ENCODE measurements at places on chromosomes 12 and 14. TPM values are rescaled to one million over a fixed set of nuclear protein-coding genes. Genes with fewer than 3 reads are reported as not detected.
A peak's percentile ranks its signal among the peaks of the same experiment; 100 is the strongest.

The SLC35F4 gene
- not detected for total RNA-seq

GRCh38 chr12:77560714-77561113, 270.0 kb upstream of the NAV3 start:
- no peak overlapping the region for H3K27ac ChIP-seq
- no peaks in the 10 kb centered on the region for H3K4me1 ChIP-seq
- no peaks in the 10 kb centered on the region for H3K36me3 ChIP-seq
- H3K27me3 ChIP-seq, result no peaks in the 10 kb centered on the region
- no peak overlapping the region for H3K4me3 ChIP-seq

The SLC38A4 gene
- not detected for total RNA-seq

DNA sequence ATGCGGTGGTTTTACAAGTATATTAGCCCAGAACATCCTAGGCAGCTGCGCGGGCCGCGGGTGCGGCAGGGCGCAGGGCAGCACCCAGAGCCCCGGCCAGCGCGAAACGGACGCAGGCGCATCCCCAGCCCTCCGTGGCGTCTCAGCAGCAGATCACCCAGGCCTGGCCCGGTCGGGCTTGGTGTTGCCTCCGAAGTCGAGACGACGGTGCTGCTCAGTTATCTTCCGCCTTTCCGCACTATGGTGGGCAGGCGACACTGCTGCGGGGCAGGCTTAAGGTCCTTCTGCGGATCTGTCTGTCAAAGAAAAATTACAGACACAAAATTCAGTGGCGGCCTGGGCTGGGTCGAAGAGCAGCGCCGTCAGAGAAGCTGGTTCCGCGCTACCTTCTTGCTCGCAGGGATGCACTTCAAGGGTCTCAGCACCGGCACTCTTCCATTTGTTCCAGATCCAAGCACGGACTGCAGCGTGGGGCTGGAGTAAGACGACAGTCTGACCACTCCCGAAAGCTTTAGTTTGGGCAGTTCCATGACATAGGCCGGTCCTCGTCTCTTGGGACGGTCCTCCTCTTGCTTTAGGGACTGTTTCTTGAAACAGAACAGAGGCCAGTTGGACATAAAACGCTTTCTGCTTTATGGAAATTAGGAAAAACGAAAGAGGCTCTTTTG, 75.8 kb downstream of the MOK start:
- H3K27ac ChIP-seq, result no peak overlapping the region
- H3K36me3 ChIP-seq, result no peaks in the 10 kb centered on the region
- no peaks in the 10 kb centered on the region for H3K4me1 ChIP-seq
- no peak overlapping the region for H3K4me3 ChIP-seq
- no peak for DNase-seq
- H3K27me3 ChIP-seq, result no peaks in the 10 kb centered on the region

- no peak overlapping the region for H3K4me3 ChIP-seq
- H3K36me3 ChIP-seq, result no peaks in the 10 kb centered on the region
- no peaks in the 10 kb centered on the region for H3K27me3 ChIP-seq
- no peak for DNase-seq
- H3K27ac ChIP-seq, result no peak overlapping the region
- no peaks in the 10 kb centered on the region for H3K4me1 ChIP-seq
Measured at GRCh38 chr12:93793007-93793406, 115.8 kb downstream of the CRADD start.

The TAS2R9 gene
- total RNA-seq, result not detected

DNA sequence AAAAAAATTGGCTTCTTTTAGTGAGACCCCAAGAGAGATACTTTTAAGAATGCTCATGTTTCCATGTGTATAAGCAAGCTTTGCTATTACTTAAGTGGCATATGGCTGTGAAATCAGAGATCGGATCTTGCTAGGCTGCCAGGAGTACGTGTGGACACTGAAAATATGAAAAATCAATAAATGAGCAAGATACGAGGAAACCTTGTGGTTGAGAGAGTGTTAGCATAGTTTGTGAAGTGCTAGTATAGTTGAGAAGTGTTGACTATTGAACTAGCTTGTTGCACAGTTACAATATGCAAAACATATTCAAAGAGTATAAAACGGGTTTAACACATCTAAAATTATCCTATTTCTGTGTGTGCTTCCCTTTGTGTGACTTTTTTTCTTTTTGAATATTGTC, 230.9 kb upstream of the NOVA1 start:
- H3K4me3 ChIP-seq, result no peak overlapping the region
- DNase-seq, result no peak

The IL31 gene
- total RNA-seq, result not detected

- no peaks in the 10 kb centered on the region for H3K36me3 ChIP-seq
- peak overlapping the region; percentile 43 for H3K27ac ChIP-seq
- H3K27me3 ChIP-seq, result no peaks in the 10 kb centered on the region
Measured at GRCh38 chr12:131818821-131819585, 9.2 kb upstream of the MMP17 start.

DNA sequence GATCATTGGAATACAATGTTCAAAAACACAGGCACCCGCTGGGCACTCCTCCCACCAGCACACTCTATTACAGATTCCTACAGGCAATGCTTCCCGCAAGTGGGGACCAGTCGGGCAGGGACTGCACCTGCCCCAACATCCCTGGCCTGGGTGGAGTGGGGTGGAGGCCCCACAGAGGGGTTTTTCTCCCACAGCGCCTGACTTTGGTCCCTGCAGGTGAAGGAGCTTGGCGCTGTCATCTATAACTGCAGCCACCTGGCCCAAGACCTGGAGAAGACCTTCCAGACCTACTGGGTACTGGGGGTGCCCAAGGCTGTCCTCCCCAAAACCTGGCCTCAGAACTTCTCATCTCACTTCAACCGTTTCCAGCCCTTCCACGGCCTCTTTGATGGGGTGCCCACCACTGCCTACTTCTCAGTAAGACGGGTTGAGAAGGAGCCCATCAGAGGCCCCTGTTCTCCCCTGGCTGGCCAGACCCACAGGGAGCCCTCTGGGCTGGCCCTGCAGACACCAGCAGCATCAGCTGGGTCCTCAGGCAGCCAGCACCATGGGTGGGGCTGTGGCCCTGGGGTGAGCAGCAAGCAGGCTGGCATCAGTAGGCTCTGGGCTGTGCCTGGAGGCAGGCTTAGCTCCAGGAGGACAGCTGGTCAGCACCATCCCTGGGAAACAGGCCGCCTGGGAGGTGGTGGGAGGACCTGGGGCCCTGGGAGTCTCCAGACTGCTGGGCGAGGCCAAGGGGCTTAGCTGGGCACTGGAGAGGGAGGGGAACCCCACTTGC, 6.0 kb downstream of the PLD4 start:
- H3K4me1 ChIP-seq, result peaks cover 43% of the 10 kb centered on the region
- no peak overlapping the region for H3K4me3 ChIP-seq
- H3K36me3 ChIP-seq, result peaks cover 35% of the 10 kb centered on the region
- H3K27me3 ChIP-seq, result peaks cover 7% of the 10 kb centered on the region
- peak; percentile 14 for DNase-seq

DNA sequence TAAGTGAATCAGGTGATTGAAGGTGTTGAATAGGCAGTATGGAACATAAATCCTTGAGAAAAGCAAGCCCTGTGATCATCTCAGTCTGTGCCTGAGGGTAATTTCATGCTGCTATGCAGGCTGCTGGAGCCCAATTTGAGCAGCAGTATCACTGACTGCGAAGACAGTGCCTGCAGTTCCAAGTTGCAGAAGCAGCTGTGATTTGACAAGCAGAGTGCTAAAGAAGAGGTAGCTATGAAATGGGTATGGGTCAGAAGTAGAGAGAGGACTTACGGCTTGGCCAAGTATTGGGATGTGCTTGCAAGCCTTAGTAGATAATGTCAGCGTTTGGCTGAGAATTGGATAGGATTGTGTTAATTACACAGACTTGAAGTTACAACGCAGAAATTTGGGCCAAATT, 22.5 kb downstream of the PIK3C2G start:
- H3K27me3 ChIP-seq, result no peaks in the 10 kb centered on the region
- H3K36me3 ChIP-seq, result no peaks in the 10 kb centered on the region

The RAD9B gene
- total RNA-seq, result 1.7 TPM

DNA sequence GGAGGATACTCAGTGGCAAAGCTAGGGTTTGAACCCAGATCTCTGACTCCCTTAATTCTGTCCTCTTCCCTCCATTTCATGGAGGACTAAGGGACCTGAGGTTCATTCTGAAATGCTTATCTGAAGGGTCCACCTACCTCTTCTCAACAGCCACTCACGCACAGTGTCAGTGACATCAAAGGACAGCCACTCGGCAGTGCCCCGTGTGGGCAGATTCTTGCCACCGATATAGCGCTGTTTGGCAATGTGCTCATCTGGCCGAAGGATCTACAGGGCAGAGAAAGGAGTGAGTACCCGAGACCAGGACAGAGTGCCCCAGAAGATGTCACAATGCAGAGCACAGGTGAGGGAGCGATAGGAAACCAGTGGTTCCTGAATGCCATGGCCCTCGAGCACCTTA, 10.8 kb downstream of the TGFB3 start:
- H3K36me3 ChIP-seq, result peaks cover 3% of the 10 kb centered on the region
- no peak overlapping the region for H3K4me3 ChIP-seq
- DNase-seq, result no peak

The CYP46A1 gene
- total RNA-seq, result 0.10 TPM

The ARHGEF25 gene
- 0.15 TPM for total RNA-seq

- no peaks in the 10 kb centered on the region for H3K36me3 ChIP-seq
- peaks cover 15% of the 10 kb centered on the region for H3K4me1 ChIP-seq
- peak overlapping the region; percentile 42 for H3K4me3 ChIP-seq
- no peaks in the 10 kb centered on the region for H3K27me3 ChIP-seq
- peak; percentile 18 for DNase-seq
Measured at GRCh38 chr14:23351681-23352505, 794 bp downstream of the SLC22A17 start.

The TMEM63C gene
- 3.2 TPM for total RNA-seq

The KRT6C gene
- total RNA-seq, result not detected

DNA sequence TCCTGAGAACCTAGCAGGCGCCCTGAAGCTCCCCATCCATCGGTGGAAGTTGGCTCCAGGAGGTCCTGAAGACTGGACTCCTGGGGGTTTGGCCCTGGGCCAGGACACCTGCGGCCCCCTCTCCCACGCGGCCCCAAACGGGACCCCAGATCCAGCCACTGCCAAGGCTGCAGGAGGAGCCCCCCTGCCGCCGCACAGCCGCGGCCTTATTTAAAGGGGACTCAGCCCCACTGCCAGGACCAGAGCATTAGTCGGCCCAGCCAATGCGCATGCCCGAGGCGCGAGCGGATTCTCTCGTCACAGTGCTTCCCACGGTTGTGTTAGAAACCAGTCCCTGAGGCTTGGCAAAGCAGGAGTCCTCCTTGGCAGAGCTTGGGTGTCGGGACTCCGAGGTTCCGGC, 775.2 kb upstream of the ALG10B start:
- H3K36me3 ChIP-seq, result no peaks in the 10 kb centered on the region
- H3K27me3 ChIP-seq, result no peaks in the 10 kb centered on the region
- H3K27ac ChIP-seq, result no peak overlapping the region
- no peak for DNase-seq

- H3K27me3 ChIP-seq, result no peaks in the 10 kb centered on the region
- peak overlapping the region; percentile 9 for H3K27ac ChIP-seq
- no peaks in the 10 kb centered on the region for H3K36me3 ChIP-seq
- DNase-seq, result no peak
Measured at GRCh38 chr12:120684523-120684932, 2.4 kb upstream of the MLEC start.

The FAM90A1 gene
- 0.17 TPM for total RNA-seq

- H3K36me3 ChIP-seq, result no peaks in the 10 kb centered on the region
- DNase-seq, result no peak
- H3K27me3 ChIP-seq, result no peaks in the 10 kb centered on the region
- H3K4me1 ChIP-seq, result peaks cover 45% of the 10 kb centered on the region
Measured at GRCh38 chr14:96965885-96966595, 168.9 kb downstream of the VRK1 start.

DNA sequence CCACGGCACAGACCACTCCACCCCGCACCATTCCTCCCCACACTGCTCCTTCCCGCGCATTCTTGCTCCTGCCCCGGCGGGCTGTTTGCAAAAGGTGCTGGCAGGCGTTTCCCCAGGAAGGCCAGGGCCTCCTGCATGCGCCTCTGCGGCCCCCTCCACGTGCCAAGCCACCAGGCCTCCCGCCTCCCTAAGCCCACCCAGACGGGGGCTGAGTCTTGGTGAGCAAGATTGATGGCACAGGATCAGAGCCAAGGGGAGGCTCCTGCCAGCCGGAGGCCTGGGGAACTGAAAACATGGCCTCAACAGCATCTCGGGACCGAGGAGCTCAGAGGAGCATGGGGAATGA, 328.3 kb upstream of the DIO3 start:
- H3K27ac ChIP-seq, result no peak overlapping the region
- no peaks in the 10 kb centered on the region for H3K4me1 ChIP-seq
- no peak overlapping the region for H3K4me3 ChIP-seq
- no peak for DNase-seq

DNA sequence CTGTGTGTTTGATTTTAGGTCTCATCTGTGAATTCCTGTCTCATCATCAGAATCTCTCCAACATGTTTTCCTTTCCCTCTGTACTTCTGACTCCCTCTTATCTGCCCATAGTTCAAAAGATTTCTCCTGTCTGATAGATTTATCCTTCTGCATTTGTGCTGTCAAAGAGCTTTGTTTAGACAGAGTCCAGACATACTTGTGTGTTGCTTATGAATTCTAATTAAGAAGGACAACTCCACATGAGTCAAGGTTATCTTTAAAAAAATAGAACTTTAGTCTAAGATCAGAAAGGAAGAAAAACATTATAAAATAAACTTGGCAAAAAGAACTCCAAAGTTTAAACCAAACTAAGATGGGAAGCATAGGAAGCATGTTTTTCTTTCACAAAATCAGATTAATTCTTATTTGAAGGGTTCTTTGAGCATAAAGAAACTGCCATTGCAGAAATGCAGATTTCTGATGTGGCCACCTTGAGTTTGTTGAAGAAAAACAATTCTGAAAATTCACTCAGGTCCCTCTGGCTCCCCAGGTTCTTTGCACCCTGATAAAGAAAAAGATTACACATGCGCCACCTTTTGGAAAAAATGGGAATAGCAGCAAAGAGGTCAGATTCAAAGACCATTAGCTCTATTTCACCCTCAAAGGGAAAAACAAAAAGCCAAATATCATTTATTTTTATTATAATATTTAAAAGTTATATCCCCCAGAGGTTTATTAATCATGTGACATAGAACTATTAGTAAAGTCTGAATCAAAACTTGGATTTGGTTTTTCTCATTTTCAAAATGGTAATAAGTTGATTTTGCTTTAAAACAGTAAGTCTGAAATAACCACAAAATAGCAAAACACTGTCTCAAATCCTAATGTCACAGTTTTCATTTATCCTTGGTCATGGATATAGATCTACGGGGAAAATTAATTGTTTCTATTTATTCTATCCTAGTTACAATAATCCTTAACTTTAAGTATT, 143.7 kb upstream of the DCN start:
- no peaks in the 10 kb centered on the region for H3K27me3 ChIP-seq
- DNase-seq, result peak; percentile 50

The GAS2L3 gene
- total RNA-seq, result 0.10 TPM

The OR6C2 gene
- not detected for total RNA-seq

The CMA1 gene
- total RNA-seq, result not detected

GRCh38 chr12:111826992-111827391, 15.0 kb upstream of the MAPKAPK5 start:
- H3K4me3 ChIP-seq, result no peak overlapping the region
- no peak overlapping the region for H3K27ac ChIP-seq
- H3K36me3 ChIP-seq, result no peaks in the 10 kb centered on the region
- H3K4me1 ChIP-seq, result no peaks in the 10 kb centered on the region
- H3K27me3 ChIP-seq, result no peaks in the 10 kb centered on the region
- no peak for DNase-seq

- H3K27me3 ChIP-seq, result no peaks in the 10 kb centered on the region
- no peaks in the 10 kb centered on the region for H3K36me3 ChIP-seq
- DNase-seq, result no peak
- H3K4me3 ChIP-seq, result no peak overlapping the region
- H3K4me1 ChIP-seq, result no peaks in the 10 kb centered on the region
Measured at GRCh38 chr14:57549765-57550420, 56.2 kb upstream of the CCDC198 start.

Data from B cell (primary cell).